Type B pancreatic cell (in vitro differentiated cells): ENCODE measurements at places on chromosomes 5 and 9. TPM values are rescaled to one million over a fixed set of nuclear protein-coding genes. Genes with fewer than 3 reads are reported as not detected.

DNA sequence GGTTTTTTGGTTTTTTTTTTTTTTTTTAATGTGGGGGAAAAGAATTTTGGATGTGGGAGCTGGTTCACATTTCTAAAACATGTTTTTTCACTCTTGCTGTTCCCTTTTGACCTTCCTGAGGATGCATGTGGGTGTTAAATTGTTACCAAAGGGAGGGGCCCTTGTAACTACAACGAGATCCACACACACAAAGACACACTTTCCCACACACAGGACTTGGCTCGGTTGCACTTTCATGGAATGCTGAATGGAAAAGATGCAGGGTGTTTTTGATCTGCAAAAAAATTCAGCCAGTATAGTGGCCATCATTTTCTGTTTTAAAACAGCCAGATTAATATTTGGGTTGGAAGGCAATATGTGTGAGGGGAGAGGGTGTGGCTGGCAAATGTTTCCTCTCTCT is 576.9 kb downstream of the EBF1 start:
- H3K27ac ChIP-seq = no peak overlapping the region
- H3K4me3 ChIP-seq = no peak overlapping the region
- H3K36me3 ChIP-seq = no peaks in the 10 kb centered on the region
- DNase-seq = no peak
- peaks cover 2% of the 10 kb centered on the region for H3K27me3 ChIP-seq

- H3K36me3 ChIP-seq = peaks cover 7% of the 10 kb centered on the region
- H3K27me3 ChIP-seq = no peaks in the 10 kb centered on the region
- H3K27ac ChIP-seq = no peak overlapping the region
- no peak overlapping the region for H3K4me3 ChIP-seq
- DNase-seq = no peak
- H3K4me1 ChIP-seq = no peaks in the 10 kb centered on the region
Measured at GRCh38 chr9:79425840-79426239, 145.9 kb upstream of the TLE4 start.

The LCN1 gene
- total RNA-seq = not detected in 2 replicates

DNA sequence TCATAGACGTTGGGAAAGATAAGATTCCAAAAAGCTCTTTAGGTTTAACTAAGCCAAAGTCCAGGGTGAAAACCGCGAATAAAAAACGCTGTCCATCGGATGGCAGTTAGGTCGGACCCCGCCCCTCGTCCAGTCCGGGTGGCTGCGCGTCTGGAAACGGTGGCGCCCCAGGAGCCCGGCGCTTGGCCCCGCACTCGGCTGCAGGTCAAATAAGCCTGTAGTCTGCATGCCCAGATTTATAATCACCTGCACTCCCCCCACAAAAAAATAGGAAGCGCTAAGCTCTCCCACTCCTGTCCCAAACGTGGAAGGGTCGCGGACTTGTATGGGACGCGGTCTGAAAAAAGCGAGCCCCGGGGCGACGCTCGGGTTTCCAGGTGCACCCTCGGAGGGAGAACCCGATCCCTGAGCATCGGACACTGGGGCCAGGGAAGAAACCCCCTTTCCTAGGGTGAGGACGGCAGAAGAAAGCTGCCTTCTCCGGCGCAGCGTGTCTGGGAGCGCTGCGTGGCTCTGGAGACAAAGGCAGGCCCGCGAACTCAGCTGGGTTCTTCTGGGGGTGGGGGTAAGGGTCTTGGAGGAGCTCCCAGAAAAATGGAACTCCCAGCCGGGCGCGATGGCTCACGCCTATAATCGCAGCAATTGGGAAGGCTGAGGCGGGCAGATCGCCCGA is 923 bp upstream of the ZBTB5 start:
- peaks cover 23% of the 10 kb centered on the region for H3K4me1 ChIP-seq
- H3K27me3 ChIP-seq = no peaks in the 10 kb centered on the region
- H3K27ac ChIP-seq = peak overlapping the region; percentile 99
- H3K36me3 ChIP-seq = peaks cover 16% of the 10 kb centered on the region

DNA sequence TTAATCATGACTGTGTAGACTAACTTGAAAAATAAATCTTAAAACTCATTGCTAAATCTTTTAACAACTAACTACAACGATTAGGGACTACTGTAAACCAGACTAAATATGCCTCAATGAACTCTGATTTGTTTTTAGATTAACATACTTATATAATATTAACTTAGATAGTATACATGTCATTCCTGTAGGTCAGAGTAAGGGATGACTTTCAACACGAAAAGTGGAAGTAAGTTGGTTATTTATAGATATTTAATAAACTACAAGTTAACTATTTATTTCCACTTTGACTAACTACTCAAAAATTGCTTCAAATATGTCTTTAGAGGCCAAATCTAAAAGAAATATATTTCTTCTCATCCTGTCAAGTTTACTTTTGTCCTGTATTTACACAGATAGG is 795.6 kb downstream of the PTPRD start:
- H3K4me3 ChIP-seq = no peak overlapping the region
- no peaks in the 10 kb centered on the region for H3K36me3 ChIP-seq
- no peak for DNase-seq
- H3K27ac ChIP-seq = no peak overlapping the region
- no peaks in the 10 kb centered on the region for H3K27me3 ChIP-seq

DNA sequence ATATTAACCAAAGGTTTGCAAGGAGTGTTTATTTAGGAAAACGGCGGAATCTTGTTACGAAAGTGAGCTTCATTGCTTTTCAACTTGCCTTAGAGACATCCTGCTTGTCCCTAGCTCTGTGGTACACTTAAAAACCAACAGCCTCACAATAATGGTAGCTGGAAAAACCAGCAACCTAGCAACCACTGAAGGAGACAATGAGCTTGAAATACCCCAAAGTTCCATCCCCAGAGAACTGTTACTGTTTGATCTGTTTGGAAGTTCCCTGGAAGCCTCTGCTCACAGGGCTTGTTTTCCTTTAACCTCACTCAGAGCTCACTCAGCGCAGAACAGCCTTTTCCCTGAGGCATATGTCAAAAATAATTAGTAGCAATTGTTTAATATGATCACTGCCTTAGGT is 43.2 kb downstream of the SH3TC2 start:
- peaks cover 25% of the 10 kb centered on the region for H3K4me1 ChIP-seq
- no peaks in the 10 kb centered on the region for H3K36me3 ChIP-seq
- H3K4me3 ChIP-seq = no peak overlapping the region

The MOB3B gene
- 15.4 and 27.5 TPM in 2 replicates for total RNA-seq

The SLC25A2 gene
- 0.45 and 0.92 TPM in 2 replicates for total RNA-seq

DNA sequence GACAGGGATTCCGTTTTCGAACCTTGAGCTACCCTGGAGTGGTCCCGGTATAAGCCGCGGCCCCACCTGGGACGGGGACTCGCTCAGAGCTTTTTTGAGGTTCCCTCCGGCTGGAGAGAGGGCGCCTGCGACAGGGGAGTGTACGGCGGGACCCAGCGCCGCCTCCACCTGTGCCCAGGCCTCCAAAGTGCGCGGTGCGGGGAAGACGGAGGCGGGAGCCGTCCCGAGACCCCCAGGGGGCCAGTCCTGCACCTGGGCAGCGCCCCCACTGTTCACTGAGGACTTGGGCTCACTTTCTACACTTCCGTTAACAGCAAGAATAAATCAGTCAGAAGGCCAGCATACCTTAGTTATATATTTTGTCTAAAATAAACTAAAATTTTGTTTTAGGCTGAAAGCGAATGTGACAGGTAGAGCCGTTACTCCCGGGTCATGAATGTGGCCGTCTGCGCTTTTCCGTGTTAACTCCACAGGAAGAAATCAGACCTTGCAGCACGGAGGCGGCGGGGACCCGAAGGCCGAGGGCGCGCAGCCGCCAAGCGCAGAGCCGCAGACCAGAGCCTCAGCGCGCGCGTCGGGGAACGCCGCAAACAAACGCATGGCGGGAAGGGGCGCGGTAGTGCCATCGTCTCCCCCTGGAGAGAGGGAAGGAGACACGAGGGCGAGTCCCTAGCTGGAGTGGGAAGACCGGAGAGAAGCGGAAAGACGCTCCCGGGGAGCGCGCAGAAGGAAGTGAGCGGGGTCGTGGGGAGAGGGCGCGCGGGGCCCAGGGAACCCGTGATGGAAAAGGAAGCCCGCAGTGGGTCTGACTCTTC is 14.1 kb downstream of the TRIM7 start:
- peaks cover 26% of the 10 kb centered on the region for H3K27me3 ChIP-seq
- peaks cover 9% of the 10 kb centered on the region for H3K4me1 ChIP-seq
- H3K27ac ChIP-seq = peak overlapping the region; percentile 97
- no peak for DNase-seq
- peak overlapping the region; percentile 97 for H3K4me3 ChIP-seq

The IL5 gene
- total RNA-seq = not detected in 2 replicates

GRCh38 chr5:9440517-9440916 is 105.4 kb downstream of the SEMA5A start:
- no peaks in the 10 kb centered on the region for H3K27me3 ChIP-seq
- peaks cover 46% of the 10 kb centered on the region for H3K36me3 ChIP-seq
- H3K27ac ChIP-seq = peak overlapping the region; percentile 49
- H3K4me3 ChIP-seq = peak overlapping the region; percentile 48
- DNase-seq = no peak

DNA sequence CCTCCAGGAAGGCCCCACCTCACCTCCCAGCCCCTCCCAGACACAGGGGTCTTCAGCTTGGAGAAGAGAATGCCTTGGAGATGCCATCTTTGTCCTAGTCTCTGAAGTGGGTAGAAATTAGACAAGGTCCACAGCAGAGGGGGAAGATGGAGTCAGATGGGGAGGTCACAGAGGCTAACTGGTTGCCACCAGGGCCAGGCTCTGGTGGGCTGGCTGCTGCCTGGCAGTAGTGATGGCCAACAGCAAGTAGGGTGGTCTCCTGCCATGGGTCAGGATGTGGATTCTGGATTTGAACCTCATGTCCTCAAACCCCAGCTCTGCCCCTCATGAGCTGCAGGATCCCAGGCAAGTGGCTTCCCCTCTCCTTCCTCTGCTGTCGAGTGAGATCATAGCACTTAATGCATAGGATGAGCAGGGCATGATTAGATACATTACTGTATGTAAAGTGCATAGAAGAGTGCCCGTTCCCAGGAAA is 38.7 kb upstream of the NEK6 start:
- no peak overlapping the region for H3K27ac ChIP-seq
- no peak overlapping the region for H3K4me3 ChIP-seq
- no peaks in the 10 kb centered on the region for H3K27me3 ChIP-seq

DNA sequence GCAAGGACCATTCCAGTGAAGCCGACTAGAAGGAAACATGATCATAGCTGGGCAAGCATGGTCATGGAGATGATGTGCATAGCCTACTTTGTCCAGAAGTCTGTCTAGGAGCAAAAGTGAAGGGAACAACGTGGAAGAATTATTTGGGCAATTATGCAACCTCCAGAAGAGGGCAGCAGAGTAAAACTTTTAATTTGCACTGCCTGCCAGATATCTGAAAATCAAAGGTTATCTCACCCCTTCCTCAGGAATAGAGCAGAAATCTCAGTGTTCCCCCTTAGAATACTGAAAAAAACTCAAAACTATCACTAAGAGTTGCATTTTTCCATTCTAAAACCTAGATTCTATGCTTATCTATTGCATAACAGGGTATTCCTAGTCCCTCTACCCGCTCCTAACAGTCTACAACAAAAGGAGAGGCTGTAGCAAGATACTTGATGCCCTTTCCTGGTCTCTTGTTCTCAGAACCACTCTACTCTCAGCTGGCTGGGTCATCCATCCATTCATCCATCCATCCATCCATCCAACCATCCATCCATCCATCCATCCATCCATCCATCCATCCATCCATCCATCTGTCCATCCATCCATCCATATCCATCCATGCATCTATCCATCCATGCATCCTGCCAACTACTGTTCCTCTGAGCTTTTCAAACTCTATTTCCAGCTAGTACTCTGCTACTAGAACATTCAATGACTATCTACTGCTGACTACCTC is 8.4 kb upstream of the SETD9 start:
- H3K36me3 ChIP-seq = peaks cover 10% of the 10 kb centered on the region
- no peak for DNase-seq
- H3K27me3 ChIP-seq = no peaks in the 10 kb centered on the region
- H3K4me1 ChIP-seq = no peaks in the 10 kb centered on the region

- H3K27me3 ChIP-seq = no peaks in the 10 kb centered on the region
- no peaks in the 10 kb centered on the region for H3K36me3 ChIP-seq
- H3K4me1 ChIP-seq = no peaks in the 10 kb centered on the region
- no peak for DNase-seq
- no peak overlapping the region for H3K27ac ChIP-seq
Measured at GRCh38 chr9:111799915-111800526, 5.3 kb upstream of the SHOC1 start.

DNA sequence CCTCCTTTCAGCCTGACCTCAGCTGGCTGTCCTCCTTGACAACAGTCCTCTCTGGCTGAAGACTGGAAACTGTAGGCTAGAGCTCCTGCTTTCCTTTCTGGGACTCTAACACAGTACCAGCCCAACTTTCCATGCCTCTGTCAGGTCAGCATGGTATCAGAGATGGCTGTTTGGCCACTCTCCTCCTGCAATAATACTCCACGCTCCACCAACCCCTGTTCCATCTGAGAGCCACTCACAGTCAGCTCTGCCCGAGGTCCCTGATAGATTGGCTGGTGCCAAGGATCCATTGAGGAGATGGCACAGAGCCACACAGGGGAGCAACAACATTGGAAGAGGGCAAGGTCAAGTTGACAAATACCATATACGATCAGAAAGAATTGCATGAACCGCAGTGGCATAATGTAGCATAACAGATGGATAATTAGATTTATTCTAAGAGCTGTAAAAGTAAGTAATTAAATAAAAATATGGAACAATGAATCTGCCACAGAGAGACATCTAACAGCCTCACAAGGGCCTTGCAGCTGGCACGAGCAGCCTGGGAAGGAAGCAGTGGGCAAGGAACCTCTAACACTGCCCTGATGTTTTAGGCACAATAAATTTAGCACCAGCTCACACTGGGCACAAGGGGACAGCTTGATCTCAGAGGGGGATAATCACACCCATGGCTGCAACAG is 94.3 kb upstream of the LRRTM2 start:
- H3K27ac ChIP-seq = no peak overlapping the region
- H3K27me3 ChIP-seq = no peaks in the 10 kb centered on the region
- peaks cover 45% of the 10 kb centered on the region for H3K4me1 ChIP-seq

- H3K36me3 ChIP-seq = no peaks in the 10 kb centered on the region
- no peaks in the 10 kb centered on the region for H3K4me1 ChIP-seq
- H3K27ac ChIP-seq = no peak overlapping the region
- no peak for DNase-seq
- H3K4me3 ChIP-seq = no peak overlapping the region
Measured at GRCh38 chr5:96235008-96235910, 197.8 kb downstream of the PCSK1 start.

GRCh38 chr5:36751886-36752285 is 124.7 kb upstream of the NIPBL start:
- peaks cover 16% of the 10 kb centered on the region for H3K27me3 ChIP-seq
- DNase-seq = no peak
- no peaks in the 10 kb centered on the region for H3K36me3 ChIP-seq
- H3K4me1 ChIP-seq = peaks cover 6% of the 10 kb centered on the region
